Fibroblast of upper back skin (primary cell): ENCODE measurements at places on chromosomes 5 and 9.
A peak's percentile ranks its signal among the peaks of the same experiment; 100 is the strongest.

DNA sequence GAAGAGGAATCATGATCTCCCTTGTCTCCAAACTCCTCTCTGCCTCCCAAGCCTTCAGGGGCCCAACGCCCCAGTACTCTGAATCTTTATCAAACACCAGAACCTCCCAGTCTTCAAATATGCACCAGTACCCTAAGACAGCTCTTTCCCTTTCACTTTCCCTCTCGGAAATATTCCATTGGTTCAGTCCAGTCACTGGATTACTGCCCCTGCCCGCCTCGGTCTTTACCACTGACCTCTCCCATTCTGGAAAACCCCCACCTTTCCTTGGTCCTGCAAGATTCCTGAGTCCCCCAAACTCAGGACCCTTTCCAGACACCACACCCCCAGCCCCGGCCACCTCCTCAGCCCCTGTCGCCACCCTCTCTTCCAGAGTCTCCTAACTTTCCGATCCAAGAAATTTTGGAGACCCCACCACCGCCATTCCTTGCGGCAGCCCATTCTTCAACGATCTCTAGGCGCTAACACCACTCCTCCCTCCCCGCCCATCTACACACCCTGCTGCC, 674 bp downstream of the C5orf15 start:
- peak; percentile 11 for DNase-seq

DNA sequence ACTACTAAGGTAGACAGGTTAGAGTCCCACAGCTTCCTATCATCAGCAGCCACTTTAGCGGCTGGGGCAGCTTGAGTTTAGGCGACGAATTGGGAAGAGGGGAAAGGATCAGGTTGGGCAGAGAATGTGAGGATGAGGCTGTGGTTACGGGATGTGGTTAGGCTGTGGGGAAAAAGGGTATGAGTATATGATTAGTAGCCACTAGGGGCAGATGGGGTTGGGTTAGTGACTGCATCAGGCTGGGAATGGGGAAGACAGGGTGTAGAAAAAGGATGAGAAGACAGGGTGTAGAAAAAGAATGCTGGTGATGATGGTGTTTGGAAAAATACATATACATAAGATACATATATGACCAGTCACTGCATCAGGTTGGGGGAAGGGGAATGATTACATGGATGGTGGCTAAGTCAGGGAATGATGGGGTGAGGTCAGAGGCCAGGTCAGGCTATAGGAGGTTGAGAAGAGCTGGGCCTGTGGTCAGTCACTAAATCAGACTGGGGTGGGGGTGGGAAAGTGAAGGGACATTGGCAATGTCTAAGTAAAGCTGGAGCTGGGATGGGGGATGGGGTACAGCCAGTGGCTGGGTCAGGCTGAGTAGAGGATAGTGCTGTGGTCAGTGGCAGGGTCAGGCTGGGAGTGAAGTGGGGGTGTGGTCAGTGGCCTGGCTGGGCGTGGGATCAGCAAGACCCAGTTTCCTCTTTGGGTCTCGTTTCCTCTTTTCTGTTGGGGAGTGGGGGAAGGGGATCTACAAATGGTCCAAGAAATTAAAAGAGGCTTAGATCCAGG, 2.1 kb downstream of the TLN1 start:
- DNase-seq: peak; percentile 93

DNA sequence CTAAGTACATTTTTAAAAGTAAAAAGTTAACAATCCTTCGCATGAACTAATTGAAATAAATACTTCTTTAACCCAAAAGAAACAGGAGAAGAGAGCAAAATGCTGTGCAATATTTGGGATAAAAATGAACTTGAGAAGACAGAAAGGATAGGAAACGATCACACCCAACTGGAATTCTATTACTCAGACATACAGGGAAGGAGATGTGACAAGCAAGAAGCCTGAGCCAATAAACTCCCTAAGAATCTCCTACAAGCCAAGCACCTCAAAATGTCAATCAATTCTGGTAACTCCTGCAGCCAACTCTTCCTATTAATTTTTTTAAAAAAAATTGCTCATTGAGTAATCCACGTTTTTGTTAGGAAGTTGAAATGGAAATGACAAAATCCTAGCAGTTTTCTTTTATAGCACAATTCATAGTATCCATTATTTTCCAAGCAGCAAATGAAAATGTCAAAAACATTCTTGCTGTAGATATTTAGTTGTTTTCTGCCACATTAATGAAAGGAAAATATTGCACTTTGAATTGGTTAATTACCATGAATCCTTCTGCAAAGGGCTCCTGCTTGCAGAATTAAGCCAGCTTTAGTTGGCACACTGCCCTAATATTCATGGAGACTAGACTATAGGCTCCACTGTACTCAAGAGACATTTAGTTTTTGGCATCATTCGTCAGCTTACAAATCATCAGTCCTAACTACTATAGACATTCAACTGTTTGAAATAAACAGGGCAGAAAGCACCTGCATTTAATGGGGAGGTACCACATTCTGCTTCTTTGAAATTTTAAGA, 89.0 kb downstream of the RFX3 start:
- peak; percentile 45 for DNase-seq

- peak; percentile 17 for DNase-seq
Measured at GRCh38 chr5:176647843-176648473, 674 bp downstream of the TSPAN17 start.

DNA sequence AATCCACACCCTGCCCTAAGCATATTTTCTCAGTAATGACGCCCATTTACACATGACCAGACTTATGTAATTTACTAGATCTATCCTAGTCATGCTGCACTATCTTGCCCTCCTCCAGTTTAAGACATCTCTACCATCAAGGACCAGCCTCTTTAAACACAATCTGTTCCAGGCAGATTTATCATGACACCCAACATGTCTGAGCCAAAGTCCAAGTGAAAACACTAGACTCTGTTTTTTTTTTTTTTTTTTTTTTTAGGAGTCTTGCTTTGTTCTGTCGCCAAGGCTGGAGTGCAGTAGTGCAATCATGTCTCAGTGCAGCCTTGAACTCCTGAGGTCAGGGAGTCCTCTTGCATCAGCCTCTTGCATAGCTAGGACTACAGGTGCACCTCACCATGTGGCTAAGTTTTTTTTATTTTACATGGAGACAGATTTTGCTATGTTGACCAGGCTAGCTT, 354.6 kb downstream of the ARRDC3 start:
- DNase-seq: no peak

DNA sequence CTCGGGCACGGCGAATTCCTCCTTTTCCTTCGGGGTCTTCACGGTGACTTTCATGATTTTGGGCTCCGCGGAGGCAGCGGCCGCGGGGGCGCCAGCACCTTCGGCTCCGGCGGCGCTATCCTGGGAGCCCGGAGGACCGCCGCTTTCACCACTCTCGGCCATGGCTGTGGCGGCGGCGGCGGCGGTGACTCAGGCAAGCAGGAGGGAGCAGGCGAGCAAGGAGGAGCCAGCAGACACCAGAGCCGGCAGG, 315 bp downstream of the UBQLN1 start:
- DNase-seq: peak; percentile 72

DNA sequence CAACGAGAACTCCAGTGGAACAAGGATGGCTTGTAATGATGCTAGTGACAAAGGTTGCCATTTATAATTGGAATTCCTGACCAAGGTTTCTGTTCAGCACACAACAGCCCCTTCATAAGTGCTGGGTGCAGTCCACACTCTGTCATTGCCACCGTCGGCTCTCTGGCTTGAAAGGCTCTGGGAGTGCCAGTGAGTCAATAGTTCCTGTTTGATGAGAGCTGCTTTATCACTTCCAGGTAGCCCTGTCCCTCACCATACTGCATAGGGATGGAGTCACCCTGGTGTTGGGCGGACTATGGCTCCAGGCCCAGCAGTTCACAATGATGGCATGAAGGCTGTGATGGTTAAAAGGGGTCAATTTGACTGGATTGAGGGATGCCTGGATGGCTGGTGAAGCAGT, 34.6 kb upstream of the SEMA4D start:
- no peak for DNase-seq

DNA sequence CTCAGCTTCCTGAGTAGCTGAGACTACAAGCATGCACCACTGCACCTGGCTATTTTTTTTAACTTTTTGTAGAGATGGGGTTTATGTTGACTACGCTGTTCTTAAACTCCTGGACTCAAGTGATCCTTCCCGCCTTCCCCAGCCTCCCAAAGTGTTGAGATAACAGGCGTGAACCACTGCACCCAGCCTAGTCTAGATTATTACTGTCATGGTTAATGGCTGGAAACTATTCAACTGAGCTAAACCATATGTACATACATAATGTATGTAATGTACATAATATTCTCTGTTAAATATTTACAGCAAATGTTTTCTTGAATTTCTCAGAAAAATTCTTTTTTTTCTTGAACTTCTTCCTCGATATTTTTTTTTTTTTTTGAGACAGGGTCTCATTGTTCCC, 21.3 kb downstream of the PPP2CA start:
- DNase-seq: no peak

GRCh38 chr5:5658889-5659465, 236.5 kb downstream of the ICE1 start:
- DNase-seq: no peak

- peak; percentile 9 for DNase-seq
Measured at GRCh38 chr5:36089989-36090388, 23.3 kb upstream of the UGT3A2 start.

- no peak for DNase-seq
Measured at GRCh38 chr9:83291196-83291595, 228.3 kb upstream of the RASEF start.

DNA sequence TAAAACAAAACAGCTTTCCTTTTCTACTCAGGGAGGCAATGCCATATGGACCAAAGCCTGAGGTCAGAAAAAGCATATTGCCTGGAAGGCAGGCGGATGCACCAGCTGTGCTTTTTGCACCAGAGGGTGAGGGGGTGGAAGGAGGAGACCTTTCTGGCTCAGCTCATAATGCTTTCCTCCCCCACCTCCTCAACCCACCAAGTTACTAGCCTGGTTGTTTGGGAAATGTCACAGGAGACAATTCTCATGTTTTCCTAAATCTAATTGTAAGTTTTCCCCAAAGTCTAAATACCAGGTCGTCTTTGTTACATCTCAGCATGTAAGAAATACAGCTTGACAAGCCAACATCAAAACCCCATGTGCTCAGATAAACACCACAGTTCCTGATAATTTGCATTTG, 72.6 kb upstream of the DMRTA1 start:
- DNase-seq: no peak

DNA sequence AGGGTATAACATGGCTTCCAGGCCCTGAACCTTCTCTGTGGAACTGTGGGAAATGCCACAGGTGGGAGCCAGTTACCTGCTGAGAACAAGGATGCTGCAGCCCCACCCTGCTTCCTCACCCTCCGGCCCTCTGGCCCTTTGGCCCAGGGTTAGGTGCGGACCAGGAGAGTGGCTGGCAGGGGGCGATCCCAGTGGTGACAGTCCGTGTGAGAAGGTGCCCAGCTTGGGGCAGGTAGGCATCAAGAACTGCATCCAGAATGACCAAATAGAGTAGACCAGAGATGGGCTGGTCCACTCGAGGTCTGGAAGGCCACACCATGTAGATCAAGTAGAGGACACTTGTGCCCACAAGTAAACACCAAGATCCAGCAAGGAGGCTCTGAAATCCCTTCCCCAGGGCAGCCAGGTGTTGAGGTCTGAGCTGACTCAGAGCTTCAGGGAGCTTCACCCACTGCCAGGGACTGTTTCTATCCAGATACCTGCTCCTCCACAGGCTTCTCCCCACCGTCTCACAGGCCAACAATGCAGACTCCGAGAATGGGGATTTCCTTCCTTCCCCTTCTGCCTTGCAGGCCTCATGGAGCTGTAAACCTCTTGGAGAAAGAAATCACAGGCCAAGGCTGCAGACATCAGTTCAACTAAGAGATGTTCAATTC, 61.4 kb upstream of the ZSWIM6 start:
- DNase-seq: no peak

GRCh38 chr9:85599540-85600105, 142.1 kb downstream of the AGTPBP1 start:
- peak; percentile 53 for DNase-seq

GRCh38 chr5:56012281-56012963, 17.7 kb upstream of the IL6ST start:
- peak; percentile 76 for DNase-seq

- DNase-seq: no peak
Measured at GRCh38 chr5:55917402-55918086, 66.4 kb downstream of the IL31RA start.

- DNase-seq: peak; percentile 64
Measured at GRCh38 chr5:58135571-58136335, 324.1 kb downstream of the PLK2 start.

DNA sequence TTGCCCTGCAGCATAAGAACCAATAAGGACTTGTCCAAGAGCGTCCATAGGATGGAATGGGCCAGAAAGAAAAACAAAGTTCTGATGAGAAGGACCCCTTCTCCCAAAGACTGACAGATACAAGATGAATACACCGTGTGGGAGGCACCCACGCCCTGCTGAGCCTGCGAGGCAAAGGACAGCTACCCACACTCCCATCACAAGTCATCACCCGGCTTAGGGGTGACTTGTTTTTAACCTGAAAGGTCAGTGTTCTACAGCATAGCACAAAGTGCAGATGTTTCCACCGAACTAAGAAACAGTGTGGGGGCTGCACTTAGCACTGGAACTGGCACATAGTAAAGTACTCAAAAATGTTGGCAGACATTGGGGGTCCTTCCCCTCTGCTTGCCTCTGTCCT, 13.9 kb downstream of the TNIP1 start:
- no peak for DNase-seq

DNA sequence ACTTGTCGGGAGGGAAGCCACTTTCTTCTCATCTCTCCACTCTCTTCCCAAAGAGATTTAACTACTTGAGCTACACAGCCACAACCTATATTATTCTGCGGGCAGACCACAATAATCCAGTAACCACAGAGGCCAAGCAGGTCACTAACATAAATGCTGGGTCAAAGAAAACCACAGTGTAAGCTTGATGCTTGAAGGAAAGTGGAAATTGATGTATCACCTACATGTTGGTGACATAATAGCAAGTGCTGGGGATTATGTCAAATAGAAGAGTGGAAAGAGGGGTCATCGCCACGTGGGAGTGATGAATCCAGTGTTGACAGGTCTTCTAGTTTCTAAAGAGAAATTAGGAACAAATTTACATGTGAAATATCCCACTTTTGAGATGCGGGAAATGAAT, 40.9 kb downstream of the RFK start:
- DNase-seq: peak; percentile 15

DNA sequence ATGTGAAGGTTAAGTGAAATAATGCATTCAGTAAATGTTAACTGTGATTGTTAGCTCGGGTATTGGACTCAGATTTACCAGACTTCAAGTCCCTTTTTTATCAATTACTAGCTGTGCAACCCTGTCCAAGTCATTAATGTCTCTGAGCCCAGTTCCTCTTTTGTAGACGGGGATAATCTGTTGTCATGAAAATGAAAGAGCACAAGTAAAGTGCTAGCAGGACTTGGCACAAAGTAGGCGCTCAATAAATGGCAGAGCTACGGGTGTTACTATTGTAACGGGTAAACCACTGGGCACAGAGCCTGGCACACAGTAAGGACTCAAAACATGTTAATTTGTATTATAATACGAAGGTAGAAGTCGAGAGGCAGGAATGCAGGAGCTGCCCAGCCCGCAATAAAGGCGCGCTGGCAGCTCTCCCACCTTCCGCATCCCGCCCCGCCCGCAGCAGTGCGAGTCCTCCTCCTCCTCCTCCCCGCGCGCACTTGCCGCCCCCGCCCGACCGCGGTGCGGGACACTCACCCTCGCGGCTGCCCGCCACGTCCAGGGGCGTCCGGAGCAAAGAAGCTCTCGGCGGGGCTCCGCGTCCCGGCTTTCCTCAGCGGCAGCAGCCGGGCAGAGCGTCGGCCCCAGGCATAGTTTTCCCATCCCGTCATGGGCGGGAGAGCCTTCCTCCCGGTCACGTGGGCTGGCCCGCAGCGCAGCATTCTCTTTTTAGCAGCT, at the start of gene C1QTNF2:
Gene C1QTNF2, minus strand, starts transcription at position 637 of the 723 bp plus-strand sequence. CDS start 15,615 bp downstream, outside the sequence.
- peak; percentile 74 for DNase-seq

GRCh38 chr5:53031695-53032096, 42.5 kb downstream of the ITGA2 start:
- peak; percentile 68 for DNase-seq
